ENCODE measurements at places on chromosomes 12 and 14. TPM values are rescaled to one million over a fixed set of nuclear protein-coding genes. Genes with fewer than 3 reads are reported as not detected.

MFAP5 gene
- not detected for total RNA-seq

ATL1 gene
- 0.37 TPM for total RNA-seq

ACSS3 gene
- total RNA-seq = 0.11 TPM

DNA sequence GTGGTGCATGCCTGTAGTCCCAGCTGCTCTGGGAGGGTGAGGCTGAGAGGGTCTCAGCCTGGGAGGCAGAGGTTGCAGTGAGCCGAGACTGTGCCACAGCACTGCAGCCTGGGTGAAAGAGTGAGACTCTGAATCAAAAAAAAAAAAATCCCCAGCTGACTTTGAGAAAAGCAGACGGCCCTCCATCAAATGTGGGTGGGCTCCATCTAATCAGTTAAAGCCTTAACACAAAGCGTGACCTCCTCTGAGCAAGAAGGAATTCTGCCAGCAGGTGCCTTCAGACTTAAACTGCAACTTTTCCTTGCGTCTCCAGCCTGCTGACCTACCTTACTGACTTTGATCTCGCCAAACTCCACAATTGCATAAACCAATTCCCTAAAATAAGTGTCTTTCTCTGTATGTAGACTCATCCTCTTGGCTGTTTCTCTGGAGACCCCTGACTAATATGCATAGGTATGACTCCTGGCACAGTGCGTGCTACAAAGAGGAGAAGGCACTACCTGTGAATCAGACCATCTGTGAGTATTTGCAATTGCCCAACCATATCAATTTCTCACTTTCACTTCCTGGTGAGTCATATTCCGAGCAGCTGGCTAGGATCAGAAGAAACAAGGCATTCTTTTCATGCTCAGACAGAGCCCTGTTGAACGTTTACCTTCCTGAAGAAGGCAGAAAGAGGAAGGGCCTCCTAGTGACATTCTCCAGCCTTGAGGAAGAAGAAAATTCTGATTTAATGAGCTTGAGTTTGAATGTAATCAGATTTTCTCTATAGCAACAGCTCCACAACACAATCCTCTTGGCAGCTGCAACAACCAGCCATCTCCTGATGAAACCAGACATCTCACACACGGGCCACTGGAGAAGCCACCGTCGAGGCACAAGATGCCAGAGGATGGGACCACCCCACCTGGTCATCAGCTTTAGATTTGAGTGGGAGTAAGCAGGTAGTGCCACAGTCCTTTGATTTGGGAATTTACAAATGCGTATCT, 54.3 kb downstream of the CLMN start:
- no peak for DNase-seq

GRCh38 chr12:59004456-59004855, 84.2 kb upstream of the LRIG3 start:
- DNase-seq = no peak

GRCh38 chr12:39886106-39886505, 219.8 kb downstream of the SLC2A13 start:
- no peak for DNase-seq

DNA sequence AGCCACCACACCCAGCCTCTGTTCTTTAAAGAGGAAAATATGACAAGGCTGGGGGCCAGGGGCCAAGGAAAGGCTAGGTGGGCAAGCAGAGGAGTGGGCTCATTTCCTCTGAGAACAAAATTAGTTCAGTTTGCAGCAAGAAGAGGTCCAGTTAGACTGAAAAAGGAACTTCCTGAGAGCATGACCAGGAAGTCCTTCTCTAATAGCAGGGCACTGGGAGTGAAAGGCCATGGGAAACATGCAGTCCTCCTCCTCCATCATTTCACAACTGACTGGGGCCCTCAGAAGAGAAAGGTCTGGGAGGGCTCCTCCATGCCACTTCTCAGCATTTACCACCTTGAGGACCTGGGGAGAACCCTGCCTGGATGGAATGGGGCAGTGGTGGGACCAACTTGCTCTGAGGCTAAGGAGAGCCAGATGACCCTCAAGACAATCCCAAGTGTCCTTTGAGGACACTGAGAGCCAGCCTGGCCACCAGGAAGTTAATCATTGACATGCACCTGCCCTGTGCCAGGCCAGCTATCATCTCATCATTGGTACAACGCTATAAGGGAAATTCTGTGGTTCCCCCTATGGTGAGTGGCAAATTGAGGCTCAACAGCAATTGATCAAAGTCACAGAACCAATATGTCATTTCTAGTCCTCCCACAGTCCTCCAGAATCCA, 2.0 kb downstream of the AQP2 start:
- no peak for DNase-seq

- no peak for DNase-seq
These were observed 62.3 kb downstream of the NIN start for GRCh38 chr14:50768680-50769079.

DNA sequence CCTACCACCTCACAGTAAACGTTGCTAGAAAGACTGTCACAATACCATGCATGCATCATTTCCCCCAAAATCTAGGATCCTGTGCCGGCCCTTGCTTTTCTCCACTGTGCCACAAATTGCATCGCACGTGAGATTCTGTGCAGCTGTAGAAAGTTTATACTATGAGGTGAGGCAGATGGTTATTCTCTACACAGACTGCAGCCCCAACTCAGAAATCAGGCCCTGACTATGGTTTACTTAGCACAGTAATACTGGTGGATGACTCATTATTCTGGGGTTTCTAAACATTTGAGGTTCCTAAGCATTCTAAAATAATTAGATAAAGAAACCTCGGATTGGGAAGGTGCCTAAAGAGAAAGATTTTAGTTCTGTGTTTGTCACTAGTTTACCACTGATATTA, 163.8 kb upstream of the CCDC198 start:
- no peak for DNase-seq

- DNase-seq = no peak
These were observed 63.8 kb downstream of the RIN3 start for GRCh38 chr14:92577321-92577742.

All from activated T-cell treated with anti-CD3 and anti-CD28 coated beads, Interleukin-2, amount 50 U/mL, for 4 hours (primary cell).